Occipital lobe (tissue), 3 donors: ENCODE measurements at places on chromosomes 6 and 20.

DNA sequence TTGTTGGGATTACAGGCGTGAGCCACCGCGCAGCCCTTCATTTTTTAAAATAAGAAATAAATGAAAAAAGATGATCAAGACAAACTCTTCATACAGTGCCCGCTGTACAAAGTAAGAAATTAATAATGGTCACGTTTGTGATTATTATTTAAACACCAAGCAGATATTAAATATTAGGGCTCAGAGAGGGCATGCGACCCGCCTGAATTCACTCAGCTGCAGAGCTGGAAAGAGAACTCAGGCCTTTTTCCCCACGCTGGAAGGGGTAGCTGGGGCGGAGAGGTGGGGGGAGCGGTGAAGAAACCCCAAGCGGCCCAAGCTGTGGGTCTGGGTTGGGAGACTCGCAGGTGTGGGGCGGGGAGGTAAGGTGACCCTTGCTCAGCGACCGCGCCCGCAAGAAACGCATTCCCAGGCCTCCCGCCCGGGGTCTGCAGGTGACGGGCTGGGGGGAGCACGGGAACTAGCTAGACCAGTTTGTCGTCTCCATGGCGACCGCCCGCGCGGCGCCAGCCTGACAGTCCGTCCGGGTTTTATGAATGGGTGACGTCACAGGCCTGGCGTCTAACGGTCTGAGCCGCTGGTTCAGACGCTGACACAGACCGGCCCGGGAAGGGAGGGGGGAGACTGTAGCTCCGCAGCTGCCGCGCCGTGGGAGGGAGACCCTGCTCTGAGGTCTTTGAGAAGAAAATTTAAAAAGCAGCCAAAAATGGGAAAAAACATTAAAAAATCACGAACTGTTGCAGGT lies 1.1 kb upstream of the ID1 start:
- peak; percentile 86 for DNase-seq

- no peak for DNase-seq
Measured at GRCh38 chr20:48187851-48188250, 402.6 kb upstream of the SULF2 start.

DNA sequence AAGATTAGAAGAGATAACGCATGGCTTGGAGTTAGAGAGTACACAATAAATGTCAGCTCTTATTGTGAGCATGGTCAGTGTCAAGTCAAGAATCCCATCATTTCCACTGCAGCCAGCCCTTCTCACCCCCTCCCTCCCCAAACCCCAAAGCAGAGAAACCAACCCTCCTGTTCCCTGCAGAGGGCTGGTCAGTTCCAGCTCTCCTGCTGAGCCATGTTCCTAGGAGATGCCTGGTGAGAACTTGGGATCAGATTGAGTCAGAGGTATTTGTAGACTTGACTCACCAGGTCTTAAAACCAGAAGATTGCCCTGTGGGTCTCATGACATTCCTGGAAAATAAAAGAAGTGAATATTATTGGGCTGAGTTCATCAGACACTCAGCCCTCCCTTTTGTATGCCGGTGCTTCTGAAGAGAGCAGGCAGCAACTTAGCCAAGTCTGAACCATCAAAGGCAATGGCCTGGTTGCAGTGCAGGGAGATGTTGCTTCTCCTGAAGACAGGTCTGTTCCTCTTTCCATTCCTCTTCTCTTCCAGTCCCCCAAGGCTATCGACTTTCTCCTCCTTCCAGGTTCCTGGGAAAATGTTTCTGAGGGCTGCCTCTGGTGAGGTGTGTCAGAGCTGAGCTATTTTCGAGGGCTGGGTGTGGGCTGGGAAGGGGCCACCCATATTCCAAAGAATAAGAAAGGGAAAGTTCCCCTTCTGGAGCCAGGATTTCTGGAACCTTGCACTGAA lies 278.2 kb upstream of the SUPT3H start:
- no peak for DNase-seq

DNA sequence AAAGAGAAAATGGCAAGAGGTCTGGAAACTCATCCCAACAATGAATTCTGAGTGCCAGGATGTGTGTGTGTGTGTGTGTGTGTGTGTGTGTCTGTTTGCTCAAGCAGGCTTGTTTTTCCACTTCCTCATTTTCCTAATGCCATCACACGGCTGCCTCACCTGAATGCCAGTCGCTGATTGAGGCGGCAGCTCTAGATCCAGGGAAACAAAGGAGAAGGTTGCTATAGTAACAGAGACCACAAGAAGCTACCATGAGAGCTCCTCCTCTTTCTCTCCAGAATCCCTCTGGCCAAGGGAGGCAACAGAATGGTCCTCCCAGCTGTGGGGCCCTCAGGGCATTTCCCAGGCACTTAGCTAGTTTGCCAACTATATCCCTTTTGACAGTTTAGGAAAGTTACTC lies 241.1 kb upstream of the TSHZ2 start:
- DNase-seq = no peak

DNA sequence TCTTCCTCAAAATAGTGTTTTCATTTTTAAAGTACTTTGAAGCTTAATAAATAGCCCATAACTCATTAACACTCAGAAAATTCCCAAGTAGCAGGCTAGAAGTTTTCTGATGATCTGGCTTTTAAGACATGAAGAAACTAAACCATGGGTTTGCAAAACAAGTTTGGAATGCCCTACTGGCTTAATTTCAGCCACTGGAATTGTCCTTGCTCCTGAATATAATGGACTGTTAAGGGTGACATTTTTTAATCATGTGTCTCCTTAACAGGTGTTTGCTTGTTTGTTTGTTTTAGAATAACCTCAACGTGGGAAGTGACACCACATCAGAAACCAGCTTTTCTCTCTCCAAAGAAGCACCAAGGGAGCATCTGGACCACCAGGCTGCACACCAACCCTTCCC lies 49.1 kb downstream of the ISM1 start:
- DNase-seq = no peak

DNA sequence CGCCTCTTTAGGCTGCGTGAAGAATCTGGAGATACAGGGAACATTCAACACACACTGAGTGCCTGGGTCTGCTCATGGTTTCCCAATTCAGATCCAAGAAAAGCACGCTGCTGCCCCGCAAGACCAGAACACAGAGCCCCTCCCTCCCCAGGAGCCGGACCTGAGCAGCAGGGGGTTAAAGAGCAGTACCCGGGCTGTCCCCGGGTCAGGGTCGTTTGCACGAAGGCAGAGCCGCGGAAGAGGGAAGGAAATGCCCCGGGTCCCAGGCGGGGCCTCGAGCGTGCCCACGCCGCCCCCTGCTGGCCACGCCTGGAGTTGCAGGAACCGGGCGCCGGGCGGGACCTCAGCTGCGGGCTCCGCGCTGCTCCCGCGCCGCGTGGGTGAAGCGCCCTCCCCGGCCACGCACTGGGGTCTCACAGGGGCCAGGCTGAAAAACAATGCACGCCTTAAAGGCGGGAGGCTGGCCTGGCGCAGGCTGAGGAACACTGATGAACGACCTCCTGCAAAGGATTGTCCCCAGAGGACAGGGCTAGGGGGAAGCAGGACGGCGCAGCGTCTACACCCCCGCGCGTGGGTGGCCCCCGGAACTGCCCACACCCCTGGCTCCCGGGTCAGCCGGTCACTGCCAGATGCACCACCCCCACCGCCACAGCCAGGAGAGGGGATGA lies 48.9 kb downstream of the ANKRD60 start:
- peak; percentile 11 for DNase-seq

DNA sequence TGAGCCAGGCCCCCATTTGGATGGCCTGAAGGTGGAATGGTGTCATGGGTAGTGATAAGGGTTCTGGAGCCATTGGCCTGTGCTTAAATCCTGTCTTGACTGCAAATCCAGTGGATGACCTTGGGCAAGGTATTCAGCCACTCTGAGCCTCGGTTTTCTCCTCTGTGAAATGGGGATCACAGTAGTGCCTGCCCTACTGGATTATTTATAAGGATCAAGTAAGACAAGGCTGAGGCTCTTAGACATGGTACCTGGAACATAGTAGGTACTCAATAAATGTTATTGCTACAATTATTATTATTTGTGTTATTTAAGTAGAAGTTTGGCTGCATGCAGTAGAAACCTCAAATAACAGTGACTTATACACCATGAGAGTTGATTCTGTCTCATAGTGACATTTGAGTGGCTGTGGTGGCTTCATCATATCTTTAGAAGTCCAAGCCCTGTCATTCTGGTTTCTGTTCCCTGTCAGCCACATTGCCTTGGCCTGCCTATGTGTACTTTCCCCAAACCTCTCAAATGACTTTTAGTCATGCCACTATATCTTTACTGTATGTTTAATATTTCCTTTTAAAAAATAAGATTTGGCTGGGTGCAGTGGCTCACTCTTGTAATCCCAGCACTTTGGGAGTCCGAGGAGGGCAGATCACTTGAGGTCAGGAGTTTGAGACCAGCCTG lies 37.6 kb upstream of the CHMP4B start:
- DNase-seq = no peak

DNA sequence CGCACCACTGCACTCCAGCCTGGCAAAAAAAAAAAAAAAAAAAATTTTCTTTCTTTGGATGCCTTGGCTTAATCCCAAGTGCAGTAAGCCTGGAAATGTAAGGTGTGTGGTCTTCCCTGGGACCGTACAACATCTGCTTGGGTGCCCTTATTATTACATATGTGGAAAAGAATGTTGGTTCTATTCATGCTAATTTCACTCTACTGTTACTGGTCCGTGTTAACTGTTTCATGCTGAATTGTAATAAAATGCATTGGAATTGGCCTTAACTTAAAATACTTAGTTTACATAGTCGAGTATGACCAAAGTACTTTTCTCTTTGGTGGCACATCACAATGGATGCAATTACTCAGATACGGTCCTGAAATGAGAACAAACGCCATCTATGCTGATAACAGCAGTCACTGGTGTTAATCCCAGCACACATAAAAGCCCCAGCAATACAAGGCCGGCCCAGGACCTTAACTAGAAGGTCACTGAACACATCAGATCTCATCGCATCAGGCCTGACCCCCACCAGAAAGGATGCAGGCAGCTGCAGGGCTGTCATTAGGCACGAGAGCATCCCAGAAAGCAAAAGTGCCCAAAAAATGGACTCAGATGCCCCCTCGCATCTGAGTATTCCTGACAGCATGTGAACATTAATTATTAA lies 1.2 kb downstream of the SERPINB6 start:
- DNase-seq = no peak

GRCh38 chr6:137906020-137906472 lies 39.0 kb downstream of the TNFAIP3 start:
- no peak for DNase-seq

GRCh38 chr6:28737750-28738395 lies 185.9 kb downstream of the TRIM27 start:
- no peak for DNase-seq

GRCh38 chr6:24915641-24916040 lies 20.1 kb downstream of the RIPOR2 start:
- DNase-seq = no peak

DNA sequence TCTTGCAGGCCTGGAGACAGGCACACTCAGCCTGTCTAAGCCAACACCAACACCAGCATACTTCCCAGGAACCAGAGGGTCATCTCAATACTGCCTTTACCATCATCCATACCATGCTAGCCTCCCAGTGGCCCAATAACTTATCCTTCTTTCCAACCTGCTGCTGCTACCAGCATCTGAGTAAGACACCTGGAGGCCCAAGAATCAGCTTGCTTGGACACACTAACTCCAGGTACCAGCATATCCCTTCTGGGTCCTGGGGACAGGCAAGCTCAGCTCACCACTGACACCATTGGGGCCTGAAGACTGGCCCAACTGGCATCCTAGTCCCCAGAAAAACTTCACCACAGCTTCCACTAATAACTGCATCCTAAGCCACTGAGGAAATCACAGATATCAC lies 205.3 kb downstream of the CD109 start:
- DNase-seq = no peak

- no peak for DNase-seq
Measured at GRCh38 chr6:137185290-137185689, 11.8 kb upstream of the IL22RA2 start.

DNA sequence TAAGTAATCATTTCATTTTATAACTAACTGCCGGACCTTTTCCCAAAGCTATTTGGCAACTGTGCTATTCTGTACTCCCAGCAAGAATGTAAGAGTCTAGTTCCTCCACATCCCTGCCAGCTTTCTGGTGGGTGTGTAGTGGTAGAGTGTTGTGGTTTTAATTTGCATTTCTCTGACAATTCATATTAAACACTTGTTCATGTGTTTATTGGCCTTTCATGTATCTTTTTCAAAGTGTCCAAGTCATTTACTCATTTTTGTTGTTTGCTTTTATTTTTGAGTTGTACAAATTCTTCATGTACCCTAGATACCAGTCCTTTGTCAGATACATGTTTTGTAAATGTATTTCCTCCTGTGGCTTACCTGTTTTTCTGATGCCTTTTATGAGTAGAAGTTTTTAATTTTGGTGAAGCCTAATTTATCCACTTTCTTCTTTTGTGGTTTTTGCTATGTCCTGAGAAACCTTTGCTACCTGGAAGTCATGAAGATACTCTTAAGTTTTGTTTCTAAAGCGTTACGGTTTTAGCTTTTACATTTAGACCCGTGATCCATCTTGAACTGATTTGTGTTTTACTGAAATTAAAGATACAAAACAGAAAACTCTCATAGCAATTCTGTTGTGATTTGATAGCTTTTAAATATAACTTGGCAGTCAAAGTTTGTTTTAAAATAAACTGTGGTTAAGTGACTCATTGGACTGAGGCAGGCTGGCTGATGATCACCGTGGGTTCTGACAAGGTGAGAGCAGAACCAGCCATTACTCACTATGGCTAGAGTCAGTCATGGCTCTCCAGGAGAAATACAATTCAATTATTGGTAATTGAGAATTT lies 8.0 kb downstream of the MYLIP start:
- DNase-seq = no peak

- DNase-seq = no peak
Measured at GRCh38 chr20:35285806-35286076, 1.2 kb upstream of the EIF6 start.

GRCh38 chr20:11890331-11891076 lies 27.2 kb upstream of the BTBD3 start:
- peak; percentile 92 for DNase-seq

GRCh38 chr6:150949526-150949925 lies 84.0 kb downstream of the MTHFD1L start:
- no peak for DNase-seq

DNA sequence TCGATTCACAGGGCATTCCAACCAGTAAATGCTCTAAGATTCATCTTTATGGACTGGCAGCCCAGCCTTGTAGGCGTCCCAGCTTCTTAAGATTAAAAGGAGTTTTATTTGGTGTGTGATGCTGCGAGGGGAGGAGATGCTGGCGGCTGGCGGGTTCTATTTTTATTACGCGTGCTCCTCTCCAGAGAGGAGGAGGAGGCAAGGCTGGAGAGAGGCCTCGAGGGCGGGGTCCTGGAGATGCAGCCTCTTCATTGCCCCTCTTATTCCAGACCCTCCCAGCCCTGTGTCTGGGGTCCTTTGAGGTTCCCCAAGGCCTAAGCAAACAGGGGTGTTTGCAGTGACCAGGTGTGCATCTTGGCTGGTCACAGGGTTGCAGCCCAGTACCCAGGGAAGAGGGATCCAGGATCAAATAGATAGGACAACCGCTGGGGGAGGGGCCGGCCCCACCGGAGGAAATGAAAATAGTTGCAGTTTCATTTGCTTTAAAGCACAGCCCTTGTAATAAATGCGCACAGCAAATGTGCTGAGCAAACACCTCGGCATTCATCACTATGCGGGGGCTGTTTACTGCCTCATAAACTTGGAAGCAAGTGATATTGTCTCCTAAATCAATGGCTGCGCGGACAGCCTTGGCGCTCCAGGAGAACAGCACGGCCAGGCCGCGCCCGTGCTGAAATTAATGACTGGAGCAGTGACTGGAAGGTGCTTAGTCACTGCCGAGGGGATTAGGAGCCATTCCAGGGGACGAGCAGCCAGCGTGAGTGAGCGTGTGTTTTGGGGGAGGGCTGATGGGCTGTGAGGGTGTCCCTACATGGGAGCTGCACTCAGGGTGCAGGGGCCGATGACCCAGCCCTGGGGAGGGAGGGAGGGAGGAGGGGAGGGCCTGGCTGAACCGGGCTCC lies 83.0 kb downstream of the TMEM242 start:
- peak; percentile 62 for DNase-seq

- no peak for DNase-seq
Measured at GRCh38 chr20:17403461-17403860, 127.7 kb downstream of the BFSP1 start.
